Urinary bladder (tissue), 4 donors: ENCODE measurements at places on chromosomes 11 and 22. TPM values are rescaled to one million over a fixed set of nuclear protein-coding genes. Genes with fewer than 3 reads are reported as not detected.

The USP2 gene
- 1.1 TPM for total RNA-seq

The PRSS23 gene
- total RNA-seq: 169 TPM

The ALKBH3 gene
- 30.2 TPM for total RNA-seq

The SIK2 gene
- 14.2 TPM for total RNA-seq

The MICAL2 gene
- total RNA-seq: 42.5 TPM

GRCh38 chr11:4465407-4465806 is 16.3 kb downstream of the OR52K2 start:
- no peak for DNase-seq

DNA sequence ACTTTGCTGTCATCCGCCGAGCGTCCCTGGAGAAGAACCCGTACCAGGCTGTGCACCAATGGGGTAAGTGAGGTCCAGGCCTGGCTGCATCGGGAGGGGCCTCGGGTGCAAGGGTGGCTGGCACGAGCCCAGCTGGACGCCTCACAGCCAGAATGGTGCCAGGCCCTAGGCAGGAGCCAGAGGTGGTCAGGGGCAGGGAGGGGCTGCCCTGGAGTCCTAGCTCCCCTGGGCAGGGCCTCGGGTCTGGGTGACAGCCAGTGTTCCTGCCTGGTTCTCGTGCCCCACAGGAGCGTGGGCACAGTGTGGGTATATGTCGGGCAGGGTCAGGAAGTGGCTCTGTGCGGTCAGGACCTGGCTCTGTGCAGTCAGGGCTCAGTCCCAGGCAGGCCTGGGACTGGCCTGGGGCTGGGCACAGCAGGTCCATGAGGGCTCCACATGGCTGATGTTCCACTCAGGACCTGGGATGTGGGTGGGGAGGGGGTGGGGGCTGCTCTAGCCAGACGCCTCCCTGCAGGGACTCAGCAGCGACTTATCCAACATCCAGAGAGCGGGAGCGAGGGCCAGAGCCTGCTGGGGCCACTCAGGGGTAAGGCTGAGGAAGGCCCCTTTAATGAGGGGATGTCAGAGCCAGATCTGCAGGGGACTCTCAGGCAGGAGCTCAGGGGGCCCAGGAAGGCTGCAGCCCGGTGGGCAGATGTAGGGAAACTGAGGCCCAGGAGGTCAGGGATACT is 1.2 kb downstream of the TSPAN32 start:
- no peak for DNase-seq

- DNase-seq: no peak
Observed at GRCh38 chr22:44622147-44622427, 79.9 kb upstream of the PRR5 start.

- DNase-seq: no peak
Observed at GRCh38 chr11:1693327-1694063, 3.5 kb upstream of the KRTAP5-6 start.

GRCh38 chr11:62149986-62150886 is 26.4 kb downstream of the INCENP start:
- no peak for DNase-seq

DNA sequence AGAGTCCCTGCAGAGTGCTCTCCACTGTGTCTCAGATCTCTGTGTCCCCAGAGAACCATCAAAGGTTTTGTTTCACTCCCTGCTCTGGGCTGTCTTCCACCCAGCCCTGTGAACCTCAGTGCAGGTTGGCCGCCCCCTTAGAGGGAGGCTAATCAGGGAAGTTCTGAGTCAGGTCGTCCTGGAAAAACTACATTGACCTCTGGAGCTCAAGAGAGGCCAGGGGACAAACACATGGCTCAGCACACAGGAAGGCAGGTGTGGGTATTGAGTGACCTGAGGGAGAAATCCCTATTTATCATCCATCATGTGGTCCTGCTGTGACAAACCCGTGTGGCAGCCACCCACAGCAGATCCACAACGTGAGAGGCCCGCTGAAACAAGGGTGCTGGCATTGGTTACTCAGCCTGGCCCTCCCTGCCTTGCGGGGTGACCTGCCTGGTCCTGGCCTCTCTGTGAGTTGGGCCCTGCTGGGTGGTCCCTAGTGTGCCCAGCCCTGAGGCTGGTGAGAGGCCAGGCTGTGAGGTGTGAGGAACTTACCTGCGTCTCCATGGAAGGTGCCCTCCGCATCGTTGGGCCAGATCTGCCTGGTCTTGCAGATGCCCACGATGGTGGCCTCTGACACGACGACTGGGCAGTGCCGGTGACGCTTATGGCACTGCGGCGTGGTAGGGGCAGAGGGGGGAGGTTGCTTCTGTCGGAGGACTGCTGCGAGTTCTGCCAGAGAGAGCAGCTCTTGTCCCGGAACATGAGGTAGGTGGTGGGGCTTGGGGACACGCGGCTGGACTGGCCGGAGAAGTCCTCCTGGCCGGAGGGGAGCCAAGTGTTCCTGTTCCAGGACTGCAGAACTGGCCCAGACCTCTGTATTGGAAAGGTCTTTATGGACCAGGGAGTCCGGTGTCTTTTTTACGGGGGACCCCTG is 669 bp upstream of the BCR start:
- no peak for DNase-seq

GRCh38 chr11:123742724-123743120 is 1.3 kb upstream of the ZNF202 start:
- no peak for DNase-seq
